Stimulated activated CD8-positive, alpha-beta memory T cell treated with anti-CD3 and anti-CD28 coated beads, Interleukin-7, amount 100 ng/mL, for 48 hours (primary cell): ENCODE measurements at places on chromosomes 3 and 15.

DNA sequence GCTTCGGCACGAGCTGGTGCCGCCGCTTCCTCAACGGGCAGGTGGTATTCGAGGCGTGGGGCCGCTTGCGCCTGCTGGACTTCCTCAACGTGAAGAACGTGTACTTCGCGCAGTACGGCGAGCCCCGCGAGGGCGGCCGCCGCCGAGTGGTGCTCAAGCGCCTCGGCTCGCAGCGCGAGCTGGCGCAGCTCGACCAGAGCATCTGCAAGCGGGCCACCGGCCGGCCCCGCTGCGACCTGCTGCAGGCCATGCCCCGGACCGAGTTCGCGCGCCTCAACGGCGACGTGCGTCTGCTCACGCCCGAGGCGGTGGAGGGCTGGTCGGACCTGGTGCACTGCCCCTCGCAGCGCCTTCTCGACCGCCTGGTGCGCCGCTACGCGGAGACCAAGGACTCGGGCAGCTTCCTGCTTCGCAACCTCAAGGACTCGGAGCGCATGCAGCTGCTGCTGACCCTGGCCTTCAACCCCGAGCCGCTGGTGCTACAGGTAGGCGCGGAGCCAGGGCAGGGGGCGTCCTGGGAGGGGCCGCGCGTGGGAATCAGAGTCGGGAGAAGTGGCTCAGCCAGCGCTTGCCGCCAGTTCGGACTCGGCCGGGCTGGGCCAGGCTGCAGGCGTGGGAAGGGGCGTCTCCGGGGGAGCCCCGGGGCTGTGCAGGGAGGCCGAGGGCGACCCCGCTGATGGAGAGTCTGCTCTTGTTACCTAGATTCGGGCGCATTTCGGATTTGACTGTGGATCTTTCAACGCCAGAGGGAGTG, 1.1 kb downstream of the DIPK2A start:
- peak; percentile 31 for DNase-seq

DNA sequence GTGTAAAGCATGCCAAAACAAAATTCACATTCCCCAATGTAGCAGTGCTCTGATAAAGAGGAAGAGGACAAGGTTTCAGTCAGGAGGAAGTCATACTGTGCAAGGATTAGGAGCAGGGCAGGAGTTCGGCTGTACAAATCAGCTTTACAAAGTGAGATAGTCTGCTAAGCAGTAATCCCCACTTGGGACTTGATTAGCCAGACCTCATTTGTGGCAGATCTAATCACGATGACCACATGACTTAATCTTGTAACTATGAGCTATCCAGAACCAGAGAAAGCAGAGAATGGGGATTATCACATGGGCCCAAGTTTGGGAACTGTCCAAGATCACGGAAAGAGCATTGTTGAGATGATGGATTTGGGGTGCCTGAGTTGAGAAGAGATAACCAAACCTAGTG, 7.8 kb downstream of the DCBLD2 start:
- DNase-seq = no peak

- no peak for DNase-seq
Measured at GRCh38 chr3:26381411-26381810, 241.2 kb upstream of the LRRC3B start.

GRCh38 chr3:10986592-10986991, 6.0 kb upstream of the SLC6A1 start:
- no peak for DNase-seq

GRCh38 chr3:151328298-151328995, 902 bp downstream of the P2RY13 start:
- peak; percentile 23 for DNase-seq

DNA sequence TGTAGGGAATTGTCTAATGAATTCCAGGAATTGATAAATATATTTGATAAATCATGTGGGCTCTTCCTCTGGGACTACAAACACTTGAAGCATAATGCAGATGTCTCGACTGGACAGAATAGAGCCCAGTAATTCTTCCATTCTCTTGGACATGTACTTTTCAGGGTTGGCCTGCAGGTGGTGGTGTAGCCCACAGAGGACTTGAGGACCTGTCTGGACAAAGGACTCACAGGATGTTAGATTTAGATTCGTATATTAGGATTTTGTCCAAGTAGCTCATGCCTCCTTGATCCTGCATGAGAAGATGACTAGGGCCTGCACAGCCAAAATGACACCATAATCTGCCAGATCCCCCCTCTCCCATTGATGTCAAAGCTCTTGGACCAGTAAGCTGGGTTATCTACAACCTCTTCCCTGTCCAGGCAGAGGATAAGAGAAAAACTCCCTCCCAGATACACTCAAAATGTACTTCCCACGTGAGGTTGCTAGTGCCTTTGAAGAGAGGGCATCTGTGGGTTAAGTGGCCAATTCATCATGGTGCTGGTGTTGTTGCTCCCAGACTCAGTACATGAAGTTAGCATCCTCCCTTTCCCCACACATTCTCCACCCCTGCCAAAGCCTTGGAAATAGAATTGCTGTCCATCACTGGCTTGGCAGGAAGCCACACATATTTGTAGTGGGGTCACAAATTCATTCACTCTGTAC, 88.6 kb upstream of the ZNF280D start:
- DNase-seq = no peak

DNA sequence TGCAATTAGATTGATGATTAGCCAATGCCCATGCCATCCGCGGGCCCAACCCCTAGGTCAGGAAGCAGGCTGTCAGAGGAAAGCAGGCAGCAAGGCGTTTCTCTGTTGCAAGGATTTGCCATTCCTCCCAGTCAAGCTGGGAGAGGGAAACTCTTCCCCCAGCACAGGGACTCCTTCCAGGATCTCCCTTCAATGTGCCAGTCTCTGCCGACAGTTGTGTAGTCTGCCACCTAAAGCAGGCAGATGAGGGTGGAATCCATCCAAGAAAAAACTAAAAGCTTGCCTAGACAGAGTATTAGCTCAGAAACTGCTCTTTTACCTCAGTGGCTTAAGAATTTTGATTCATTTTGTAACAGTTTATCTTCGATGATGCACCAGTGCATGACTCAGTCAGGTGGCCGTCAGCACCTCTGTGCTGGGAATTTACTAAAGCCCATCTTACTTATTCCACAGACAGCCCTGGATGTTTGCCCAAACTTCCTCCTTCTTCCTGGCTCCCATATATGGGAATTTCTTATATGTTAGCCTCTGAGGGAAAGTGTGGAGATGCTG, 501.5 kb upstream of the THBS1 start:
- DNase-seq = no peak

GRCh38 chr15:101393172-101393571, 96.3 kb downstream of the PCSK6 start:
- no peak for DNase-seq

GRCh38 chr3:13479332-13479581, 849 bp upstream of the HDAC11 start:
- DNase-seq = no peak

- no peak for DNase-seq
Measured at GRCh38 chr3:158565076-158565475, 5.9 kb upstream of the MLF1 start.
